ENCODE measurements at places on chromosomes 4 and X. TPM values are rescaled to one million over a fixed set of nuclear protein-coding genes. Genes with fewer than 3 reads are reported as not detected.

ARHGEF6 gene
- 5.9 TPM for total RNA-seq

SPANXA2 gene
- total RNA-seq = not detected

UCP1 gene
- total RNA-seq = not detected

PPBP gene
- total RNA-seq = not detected

UTP14A gene
- 15.9 TPM for total RNA-seq

TEX11 gene
- not detected for total RNA-seq

GLRB gene
- total RNA-seq = 11.3 TPM

POF1B gene
- not detected for total RNA-seq

REPS2 gene
- total RNA-seq = not detected

MAP7D2 gene
- 0.32 TPM for total RNA-seq

NLRP2B gene
- total RNA-seq = not detected

XK gene
- total RNA-seq = not detected

- no peaks in the 10 kb centered on the region for H3K27me3 ChIP-seq
- no peak for DNase-seq
- peaks cover 3% of the 10 kb centered on the region for H3K36me3 ChIP-seq
- no peak overlapping the region for H3K27ac ChIP-seq
- no peak overlapping the region for H3K4me3 ChIP-seq
These were observed 66.1 kb downstream of the PRSS12 start for GRCh38 chr4:118286685-118287084.

DNA sequence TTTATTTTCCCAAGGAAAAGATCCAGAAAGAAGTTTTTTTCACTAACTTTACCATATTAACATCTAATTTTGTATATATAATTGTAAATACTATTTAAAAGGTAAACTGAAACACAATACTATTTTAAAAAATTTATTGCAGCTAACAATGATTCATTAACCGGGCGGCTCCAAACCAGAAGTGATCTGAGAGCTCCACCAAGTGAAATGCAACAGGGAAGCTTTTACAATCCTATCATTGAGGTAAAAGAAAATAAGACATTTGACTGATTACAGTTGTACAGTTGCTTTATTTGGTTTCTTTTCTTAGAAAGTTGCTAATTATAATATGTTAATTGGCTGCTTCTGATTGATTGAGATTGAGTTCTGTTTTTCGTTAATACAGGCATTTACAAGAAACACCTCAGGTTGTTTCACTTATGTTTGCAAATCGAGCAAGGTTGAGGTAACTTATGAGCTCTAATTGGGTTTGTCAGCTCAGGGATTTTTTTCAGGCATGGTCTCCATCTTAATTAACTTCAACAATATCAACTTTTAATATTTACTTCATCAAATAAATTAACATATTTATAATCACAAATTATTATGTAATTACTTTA is 220.2 kb upstream of the UGT8 start:
- no peaks in the 10 kb centered on the region for H3K36me3 ChIP-seq
- H3K27me3 ChIP-seq = no peaks in the 10 kb centered on the region
- no peak overlapping the region for H3K27ac ChIP-seq
- peaks cover 15% of the 10 kb centered on the region for H3K4me1 ChIP-seq
- no peak overlapping the region for H3K4me3 ChIP-seq
- DNase-seq = peak; percentile 78

DNA sequence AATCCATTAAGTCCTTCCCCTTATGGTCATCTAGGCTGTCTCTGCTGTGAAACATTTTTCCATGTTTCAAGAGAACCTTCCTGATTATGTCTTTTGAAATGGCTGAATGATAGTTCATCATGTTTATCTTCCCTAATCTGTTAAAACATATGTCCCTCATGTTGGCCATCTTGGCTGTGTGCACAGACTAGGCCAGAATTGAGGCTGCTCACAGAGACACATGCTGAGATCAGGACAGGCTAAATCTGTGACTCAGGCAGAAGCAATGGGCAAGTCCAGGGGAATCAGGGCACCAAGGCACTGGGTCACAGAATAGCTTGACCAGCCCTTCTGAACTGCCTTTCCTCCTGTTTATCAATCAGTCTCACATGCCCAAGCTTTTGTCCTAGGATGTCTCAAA is 78.3 kb downstream of the FHDC1 start:
- 0 out of 2 replicates have a peak, but pooled peaks cover 3% of the 10 kb centered on the region for H3K4me1 ChIP-seq
- no peaks in the 10 kb centered on the region for H3K27me3 ChIP-seq
- no peak overlapping the region for H3K4me3 ChIP-seq
- peak; percentile 42 for DNase-seq

GRCh38 chrX:17616936-17617335 is 120.4 kb upstream of the SCML1 start:
- no peaks in the 10 kb centered on the region for H3K4me1 ChIP-seq
- H3K27me3 ChIP-seq = no peaks in the 10 kb centered on the region
- H3K27ac ChIP-seq = no peak overlapping the region
- no peak for DNase-seq
- no peak overlapping the region for H3K4me3 ChIP-seq
- no peaks in the 10 kb centered on the region for H3K36me3 ChIP-seq

GRCh38 chrX:109952985-109953905 is 49.7 kb upstream of the TMEM164 start:
- no peaks in the 10 kb centered on the region for H3K36me3 ChIP-seq
- H3K4me1 ChIP-seq = peaks cover 14% of the 10 kb centered on the region
- no peak overlapping the region for H3K4me3 ChIP-seq
- no peak overlapping the region for H3K27ac ChIP-seq
- DNase-seq = no peak
- no peaks in the 10 kb centered on the region for H3K27me3 ChIP-seq

- H3K4me3 ChIP-seq = no peak overlapping the region
- H3K4me1 ChIP-seq = no peaks in the 10 kb centered on the region
- no peaks in the 10 kb centered on the region for H3K27me3 ChIP-seq
- H3K36me3 ChIP-seq = no peaks in the 10 kb centered on the region
- DNase-seq = no peak
- H3K27ac ChIP-seq = no peak overlapping the region
These were observed 174.0 kb upstream of the NDST4 start for GRCh38 chr4:115287426-115287825.

GRCh38 chrX:64427787-64428186 is 32.5 kb upstream of the MTMR8 start:
- H3K4me1 ChIP-seq = no peaks in the 10 kb centered on the region
- H3K27me3 ChIP-seq = no peaks in the 10 kb centered on the region
- H3K4me3 ChIP-seq = no peak overlapping the region

DNA sequence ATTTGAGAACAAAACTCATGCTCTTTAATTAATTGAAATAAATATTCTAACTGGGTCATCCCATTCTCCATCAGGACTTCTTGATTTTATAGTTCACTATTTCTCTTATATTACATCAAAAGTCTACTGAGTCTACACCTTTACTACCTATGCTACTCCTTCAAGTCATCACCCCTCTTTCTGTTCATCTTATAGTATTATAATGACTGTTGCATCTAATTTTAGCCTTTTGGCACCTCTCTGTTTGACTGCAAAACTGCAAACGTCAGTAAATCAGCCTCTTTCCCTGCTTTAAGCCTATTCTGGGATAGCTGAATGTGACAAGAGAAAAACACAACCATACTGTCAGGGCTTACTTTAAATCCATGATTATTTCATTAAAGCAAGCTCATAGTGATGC is 639.1 kb downstream of the GABRG1 start:
- no peaks in the 10 kb centered on the region for H3K4me1 ChIP-seq
- no peak for DNase-seq
- no peaks in the 10 kb centered on the region for H3K27me3 ChIP-seq
- no peak overlapping the region for H3K4me3 ChIP-seq
- H3K36me3 ChIP-seq = no peaks in the 10 kb centered on the region

DNA sequence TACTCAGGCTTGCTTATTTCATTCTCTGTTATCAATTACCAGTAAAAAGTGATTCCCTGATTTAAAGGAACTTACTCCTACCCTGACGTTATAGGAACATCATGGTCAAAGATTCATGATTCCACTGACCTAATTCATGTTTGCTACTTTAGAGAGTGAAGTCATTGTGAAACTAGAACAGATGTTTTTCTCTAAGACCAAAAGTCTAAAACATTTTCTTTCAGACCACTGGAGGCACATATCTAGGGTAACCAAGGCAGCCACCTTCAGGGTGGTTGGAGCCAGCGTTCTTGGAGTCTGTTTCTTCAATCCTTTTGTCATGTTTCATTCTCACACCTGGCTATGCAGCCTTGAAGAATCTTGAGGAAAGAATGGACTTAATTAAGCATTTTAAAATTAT is 77.8 kb downstream of the GALNTL6 start:
- no peaks in the 10 kb centered on the region for H3K27me3 ChIP-seq
- H3K4me3 ChIP-seq = no peak overlapping the region
- H3K36me3 ChIP-seq = no peaks in the 10 kb centered on the region

GRCh38 chrX:155046129-155046810 is 19.6 kb downstream of the FUNDC2 start:
- H3K4me3 ChIP-seq = no peak overlapping the region
- H3K36me3 ChIP-seq = no peaks in the 10 kb centered on the region
- H3K27me3 ChIP-seq = no peaks in the 10 kb centered on the region
- no peak overlapping the region for H3K27ac ChIP-seq
- peaks cover 3% of the 10 kb centered on the region for H3K4me1 ChIP-seq
- DNase-seq = no peak

DNA sequence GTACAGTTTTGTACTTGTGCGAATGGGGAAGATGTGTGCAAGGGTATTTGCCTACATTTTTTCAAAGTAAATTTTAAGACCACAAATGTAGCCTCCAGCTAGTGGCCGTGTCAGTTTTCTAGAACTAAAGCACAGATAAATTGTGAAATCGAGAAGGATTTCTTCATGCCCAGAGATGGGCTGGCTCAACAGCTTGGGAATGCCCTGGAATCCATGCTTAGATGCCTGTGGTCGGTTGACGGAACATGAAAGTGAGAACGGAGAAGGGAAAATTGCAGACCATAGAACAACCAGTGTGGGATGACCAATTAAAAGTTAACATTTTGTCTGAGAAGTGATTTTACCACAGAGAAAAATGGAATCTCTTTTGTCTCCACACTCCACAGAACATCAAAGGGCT is 73.2 kb upstream of the VCX2 start:
- no peak overlapping the region for H3K27ac ChIP-seq
- no peaks in the 10 kb centered on the region for H3K4me1 ChIP-seq
- H3K27me3 ChIP-seq = no peaks in the 10 kb centered on the region
- no peaks in the 10 kb centered on the region for H3K36me3 ChIP-seq
- no peak for DNase-seq

GRCh38 chr4:173128199-173128890 is 40.3 kb upstream of the GALNT7 start:
- H3K4me1 ChIP-seq = no peaks in the 10 kb centered on the region
- no peak overlapping the region for H3K4me3 ChIP-seq
- DNase-seq = no peak
- no peak overlapping the region for H3K27ac ChIP-seq
- H3K36me3 ChIP-seq = no peaks in the 10 kb centered on the region
- H3K27me3 ChIP-seq = peaks cover 8% of the 10 kb centered on the region

DNA sequence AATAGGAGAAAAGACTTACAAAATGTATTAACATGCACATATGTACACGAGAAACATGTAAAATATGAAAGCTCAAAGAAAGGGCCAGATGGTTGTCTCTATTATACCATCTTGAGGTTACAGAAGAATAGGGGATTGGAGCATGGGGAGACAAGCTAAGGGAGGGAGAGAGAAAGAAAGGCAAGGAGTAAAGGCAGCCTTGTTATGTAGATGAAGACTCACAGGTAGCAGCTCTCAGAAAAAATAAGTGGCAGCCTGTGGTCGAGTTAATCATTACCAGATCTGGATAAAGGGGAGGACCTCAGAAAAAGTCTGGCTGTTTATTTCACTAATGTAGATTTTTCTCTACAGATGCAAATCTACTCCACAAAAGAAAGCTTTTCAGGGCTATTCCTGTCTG is 26.6 kb upstream of the PPP1R2C start:
- H3K27ac ChIP-seq = no peak overlapping the region
- DNase-seq = no peak
- no peaks in the 10 kb centered on the region for H3K36me3 ChIP-seq

DNA sequence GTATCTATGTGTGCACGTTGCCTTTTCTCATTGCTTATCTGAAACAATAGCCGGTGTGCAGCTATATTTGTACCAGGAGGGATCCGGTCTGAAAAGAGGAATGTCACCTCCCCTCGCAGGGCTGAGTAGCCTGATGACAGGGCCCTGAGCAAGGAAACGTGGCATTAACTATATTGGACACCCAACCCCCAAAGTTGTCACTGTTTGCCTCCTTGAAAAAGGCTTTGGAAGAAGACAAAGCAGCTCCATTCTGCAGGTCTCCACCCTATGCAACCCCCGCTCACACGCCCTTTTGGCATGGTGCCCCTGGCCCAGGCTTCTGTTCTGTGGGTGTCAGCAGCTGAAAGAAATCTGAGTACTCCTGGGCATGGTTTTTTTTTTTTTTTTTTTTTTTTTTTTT is 8.2 kb downstream of the PRRG3 start:
- H3K36me3 ChIP-seq = no peaks in the 10 kb centered on the region
- peak; percentile 34 for DNase-seq
- peaks cover 11% of the 10 kb centered on the region for H3K4me1 ChIP-seq
- H3K27ac ChIP-seq = no peak overlapping the region
- no peak overlapping the region for H3K4me3 ChIP-seq

- H3K36me3 ChIP-seq = no peaks in the 10 kb centered on the region
- H3K4me3 ChIP-seq = no peak overlapping the region
These were observed 147.2 kb upstream of the BCOR start for GRCh38 chrX:40244980-40245379.

GRCh38 chr4:73446336-73446938 is 10.4 kb downstream of the AFP start:
- peak; percentile 77 for DNase-seq
- no peak overlapping the region for H3K4me3 ChIP-seq
- no peaks in the 10 kb centered on the region for H3K36me3 ChIP-seq
- H3K4me1 ChIP-seq = peaks cover 32% of the 10 kb centered on the region
- H3K27ac ChIP-seq = no peak overlapping the region
- 0 out of 2 replicates have a peak, but pooled peaks cover 3% of the 10 kb centered on the region for H3K27me3 ChIP-seq

- no peak overlapping the region for H3K4me3 ChIP-seq
- H3K4me1 ChIP-seq = peaks cover 15% of the 10 kb centered on the region
- DNase-seq = no peak
- peaks cover 31% of the 10 kb centered on the region for H3K36me3 ChIP-seq
- H3K27me3 ChIP-seq = no peaks in the 10 kb centered on the region
These were observed 36.3 kb downstream of the SEC24B start for GRCh38 chr4:109469915-109470314.

GRCh38 chr4:142376204-142376603 is 469.9 kb downstream of the INPP4B start:
- H3K36me3 ChIP-seq = no peaks in the 10 kb centered on the region
- peaks cover 77% of the 10 kb centered on the region for H3K4me1 ChIP-seq
- no peak overlapping the region for H3K27ac ChIP-seq
- no peak overlapping the region for H3K4me3 ChIP-seq

Data from GM23248 (cell line).